ENCODE measurements at places on chromosomes 5 and 9. TPM values are rescaled to one million over a fixed set of nuclear protein-coding genes. Genes with fewer than 3 reads are reported as not detected.
A peak's percentile ranks its signal among the peaks of the same experiment; 100 is the strongest.

Gene PIP5K1B
- 2.0 TPM for total RNA-seq

Gene ANKRD31
- 0.53 TPM for total RNA-seq

Gene FBP2
- total RNA-seq = not detected

Gene PCAT7
- total RNA-seq = 0.67 TPM

Gene SARDH
- total RNA-seq = 6.0 TPM

GRCh38 chr5:143886651-143887638 is 75.0 kb downstream of the HMHB1 start:
- DNase-seq = peak; percentile 69

GRCh38 chr5:147753765-147754164 is 28.8 kb downstream of the JAKMIP2 start:
- DNase-seq = no peak

DNA sequence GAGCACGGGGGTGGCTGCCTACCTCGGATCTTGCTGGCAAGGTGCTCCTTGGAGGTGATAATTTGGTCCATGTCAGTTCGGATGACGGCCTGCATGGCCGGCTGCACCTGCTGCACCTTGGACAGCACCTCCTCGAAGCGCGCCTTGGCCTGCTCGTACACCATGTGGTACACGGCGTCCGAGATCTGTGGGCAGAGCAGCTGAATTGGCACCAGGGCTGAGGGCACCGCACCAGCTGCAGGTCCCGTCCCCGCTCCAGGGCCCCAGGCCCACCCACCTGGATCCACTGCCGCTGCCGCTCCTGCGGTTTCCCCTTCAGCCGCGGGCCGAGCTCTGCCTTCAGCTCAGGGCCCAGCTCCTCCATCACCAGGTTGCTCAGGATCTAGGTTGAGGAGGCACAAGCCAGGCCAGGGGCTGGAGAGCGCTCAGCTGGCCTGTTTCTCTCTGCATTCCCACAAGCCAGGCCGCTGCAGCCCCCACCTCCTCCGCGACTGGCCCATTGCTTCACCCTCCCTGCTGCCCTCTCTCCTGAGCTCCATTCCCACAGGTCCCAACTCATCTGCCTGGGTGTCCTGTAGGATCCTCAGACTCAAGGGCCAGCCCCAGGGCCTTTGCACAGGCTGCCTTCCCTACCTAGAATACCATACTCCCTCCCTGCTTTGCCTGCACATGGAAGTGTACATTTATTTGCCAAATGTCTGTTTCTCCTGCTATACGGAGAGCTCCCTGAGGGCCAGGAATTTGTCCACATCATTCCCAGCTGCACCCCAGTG is 65.7 kb downstream of the LRSAM1 start:
- DNase-seq = no peak

GRCh38 chr5:2015124-2015848 is 132.6 kb upstream of the IRX4 start:
- no peak for DNase-seq

- no peak for DNase-seq
These were observed 137.4 kb downstream of the SCAMP1 start for GRCh38 chr5:78497573-78498533.

GRCh38 chr5:29277642-29278041 is 1915.8 kb upstream of the CDH6 start:
- no peak for DNase-seq

- DNase-seq = no peak
These were observed 41.7 kb downstream of the B4GALT1 start for GRCh38 chr9:33125461-33125860.

DNA sequence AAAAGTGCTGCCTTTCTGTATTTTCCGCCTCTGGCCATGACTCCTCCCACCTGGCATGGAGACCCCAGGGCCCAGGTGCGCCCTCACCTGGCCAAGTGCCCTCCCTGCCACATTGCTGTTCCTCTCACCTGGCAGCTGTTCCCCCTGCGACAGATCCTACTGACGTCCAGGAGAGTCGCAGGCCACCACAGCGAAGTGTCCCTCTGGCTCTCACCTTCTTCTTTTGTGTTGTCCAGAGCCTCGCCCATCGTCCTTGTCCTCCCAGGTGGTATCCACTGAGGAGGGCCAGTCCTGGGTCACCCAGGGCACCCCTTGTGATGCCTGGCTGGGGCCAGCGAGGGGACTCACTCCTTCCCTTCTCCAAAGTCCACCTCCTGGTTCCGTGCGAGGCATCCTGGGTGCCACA is 2.6 kb downstream of the NKD2 start:
- DNase-seq = no peak

DNA sequence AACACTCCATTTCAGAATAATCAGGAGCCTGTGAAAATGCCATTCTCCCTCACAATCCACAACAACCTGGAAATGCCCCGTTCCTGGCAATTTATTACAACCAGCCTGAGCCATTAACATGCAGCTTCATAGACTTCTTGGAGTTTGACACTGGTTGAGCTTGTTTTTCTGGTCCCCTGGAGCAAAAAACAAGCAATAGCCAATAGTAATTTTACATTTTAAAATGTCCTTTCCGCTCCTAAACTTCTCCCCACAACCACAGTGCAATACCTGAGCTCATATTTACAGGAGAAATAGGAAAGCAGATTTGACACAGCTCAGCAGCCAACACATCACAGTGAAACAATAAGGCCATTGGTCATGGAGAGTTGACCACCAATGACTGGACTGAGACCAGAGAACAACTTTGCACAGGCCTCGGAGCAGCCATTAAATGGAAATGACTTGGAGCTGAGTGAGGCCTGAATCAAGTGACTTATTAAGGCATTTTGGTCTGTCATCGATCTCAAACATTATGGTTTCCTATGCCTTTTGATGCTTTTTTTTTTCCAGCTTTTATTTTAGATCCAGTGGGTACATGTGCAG is 73.0 kb downstream of the ENC1 start:
- DNase-seq = no peak

DNA sequence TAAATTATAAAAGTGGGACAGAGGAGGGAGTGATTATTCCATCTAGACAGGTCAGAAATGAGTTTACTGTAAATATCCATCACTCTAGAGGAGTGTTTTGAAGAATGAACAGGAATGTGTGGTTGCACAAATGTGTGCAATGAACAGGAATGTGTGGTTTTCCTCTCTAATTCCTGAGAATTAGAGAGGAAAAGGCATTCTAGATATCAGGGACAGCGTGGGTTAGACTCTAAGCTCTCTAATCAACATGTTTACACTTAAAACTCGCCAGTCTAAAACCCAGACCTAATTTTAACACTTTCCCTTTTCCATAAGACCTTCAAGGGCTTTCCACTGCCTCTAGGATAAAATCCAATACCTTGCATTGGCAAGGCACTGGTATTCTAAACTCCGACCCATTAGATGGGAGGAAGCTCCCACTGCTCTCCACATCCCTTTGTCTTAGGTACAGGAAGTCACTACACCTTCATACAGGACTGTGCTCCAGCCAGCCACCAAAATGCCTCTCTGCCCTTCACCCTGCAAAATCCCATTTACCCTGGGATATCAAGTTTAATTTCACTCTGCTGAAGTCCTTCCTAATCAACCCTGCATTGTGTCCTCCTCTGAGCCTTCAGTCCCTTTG is 67.9 kb downstream of the NFIB start:
- no peak for DNase-seq

GRCh38 chr5:169272111-169272510 is 28.8 kb downstream of the SLIT3 start:
- DNase-seq = no peak

DNA sequence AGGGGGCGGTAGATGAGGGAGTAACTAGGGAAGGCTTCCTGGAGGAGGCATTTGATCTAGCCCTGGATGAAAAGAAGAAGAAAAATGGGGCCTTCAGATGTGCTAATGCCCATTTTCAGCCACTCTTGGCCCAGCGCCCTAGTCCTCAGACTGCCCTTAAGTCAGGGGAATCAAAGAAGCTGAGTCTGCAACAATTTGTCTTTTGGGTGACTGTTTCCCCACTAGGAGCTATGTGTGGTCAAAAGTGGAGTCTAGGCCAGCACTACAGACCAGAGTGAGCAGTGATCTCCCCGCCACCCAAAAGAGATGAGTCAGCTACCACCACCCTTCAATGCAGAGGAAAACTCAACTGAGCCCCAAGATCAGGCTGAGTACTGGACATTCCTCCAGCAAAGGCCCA is 542.1 kb downstream of the BNC2 start:
- no peak for DNase-seq

DNA sequence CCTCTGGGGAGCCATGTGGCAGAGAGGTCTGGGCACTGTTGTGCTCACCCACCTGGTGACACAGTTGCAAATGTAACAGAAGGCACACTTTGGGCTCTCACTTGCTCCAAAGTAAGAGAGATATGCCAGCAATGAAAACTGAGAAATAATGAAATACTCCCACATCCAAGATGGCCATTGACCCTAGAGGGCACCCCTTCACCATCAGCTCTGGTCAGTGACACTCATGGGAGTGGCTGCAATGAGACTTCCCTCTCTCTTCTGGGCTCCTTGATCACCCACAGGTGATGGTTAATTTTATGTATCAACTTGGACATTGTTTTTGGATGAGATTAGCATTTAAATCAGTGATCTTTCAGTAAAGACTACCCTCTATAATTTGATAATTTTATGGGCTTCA is 248.4 kb downstream of the CDH12 start:
- DNase-seq = no peak

DNA sequence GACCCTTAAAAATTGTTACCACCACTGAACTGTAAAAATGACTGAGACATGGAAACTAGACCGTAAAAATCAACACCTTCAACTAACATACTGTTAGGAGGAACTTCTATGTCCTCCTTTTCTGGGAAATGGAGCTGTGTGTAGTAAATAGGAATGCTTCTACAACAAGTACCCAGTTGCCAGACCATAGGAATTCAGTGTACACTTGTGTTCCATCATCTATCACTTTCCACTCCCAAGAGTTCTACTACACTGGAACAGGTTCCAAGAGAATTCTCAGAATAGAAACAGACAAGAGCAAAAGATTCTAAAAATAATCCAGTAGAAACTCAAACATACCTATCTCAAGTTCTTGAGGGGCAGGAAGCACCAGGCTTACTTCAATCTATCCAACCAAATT is 23.6 kb downstream of the UBAP2 start:
- no peak for DNase-seq

GRCh38 chr9:111832449-111832848 is 37.7 kb upstream of the SHOC1 start:
- no peak for DNase-seq

DNA sequence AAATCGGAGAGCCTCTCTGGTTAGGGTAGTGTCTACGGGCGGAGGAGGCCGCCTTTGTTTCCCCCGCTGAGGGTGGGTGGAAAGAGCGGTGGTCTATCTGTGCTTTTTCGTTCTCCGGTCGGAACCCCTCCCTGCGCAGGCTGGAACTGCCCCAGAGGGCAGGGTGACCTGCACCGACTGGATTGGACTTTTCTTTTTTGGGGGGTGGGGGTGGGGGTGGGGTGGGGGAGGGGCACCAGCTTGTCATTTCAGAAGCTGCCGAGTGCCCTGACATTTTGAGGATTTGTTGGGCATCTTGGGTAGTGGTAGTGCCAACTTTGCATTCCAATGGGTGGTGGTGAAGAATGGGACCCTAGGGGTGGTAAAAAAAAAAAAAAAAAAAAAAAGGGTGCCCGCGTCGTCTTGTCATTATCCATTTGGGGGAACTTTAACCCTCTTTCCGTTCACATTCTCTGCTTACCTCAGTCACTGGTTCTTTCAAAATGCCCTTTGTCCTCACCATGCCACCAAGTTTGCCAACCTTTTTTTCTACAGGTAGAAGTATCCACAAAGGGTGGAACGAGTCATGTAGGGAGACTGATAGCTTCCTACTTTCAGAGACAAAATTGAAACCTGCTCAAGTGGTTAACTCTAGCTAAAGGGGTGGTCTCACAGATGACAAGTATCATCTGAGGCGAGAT is 1.3 kb downstream of the UBE2R2 start:
- no peak for DNase-seq
